Activated T-helper 1 cell treated with anti-CD3 and anti-CD28 coated beads, Interleukin-2, amount 50 U/mL, for 16 hours (primary cell): ENCODE measurements at places on chromosomes 5 and 9.
A peak's percentile ranks its signal among the peaks of the same experiment; 100 is the strongest.

DNA sequence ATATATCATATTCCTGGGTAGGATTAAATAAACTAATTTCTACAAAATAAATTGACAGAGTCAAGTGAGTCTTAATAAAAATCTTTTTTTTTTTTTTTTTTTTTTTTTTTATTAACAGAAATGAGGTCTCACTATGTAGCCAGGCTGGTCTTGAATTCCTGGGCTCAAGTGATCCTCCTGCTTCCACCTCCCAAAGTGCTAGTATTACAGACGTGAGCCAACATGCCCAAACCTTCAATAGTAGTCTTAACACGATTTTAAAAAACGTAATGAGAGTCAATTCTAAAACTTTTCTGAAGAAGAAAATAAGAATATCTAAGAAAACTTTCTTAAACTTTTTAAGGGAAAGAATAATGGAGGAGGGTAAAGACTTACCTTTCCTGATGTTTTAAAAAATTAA is 84.2 kb downstream of the YIPF5 start:
- no peak for DNase-seq

DNA sequence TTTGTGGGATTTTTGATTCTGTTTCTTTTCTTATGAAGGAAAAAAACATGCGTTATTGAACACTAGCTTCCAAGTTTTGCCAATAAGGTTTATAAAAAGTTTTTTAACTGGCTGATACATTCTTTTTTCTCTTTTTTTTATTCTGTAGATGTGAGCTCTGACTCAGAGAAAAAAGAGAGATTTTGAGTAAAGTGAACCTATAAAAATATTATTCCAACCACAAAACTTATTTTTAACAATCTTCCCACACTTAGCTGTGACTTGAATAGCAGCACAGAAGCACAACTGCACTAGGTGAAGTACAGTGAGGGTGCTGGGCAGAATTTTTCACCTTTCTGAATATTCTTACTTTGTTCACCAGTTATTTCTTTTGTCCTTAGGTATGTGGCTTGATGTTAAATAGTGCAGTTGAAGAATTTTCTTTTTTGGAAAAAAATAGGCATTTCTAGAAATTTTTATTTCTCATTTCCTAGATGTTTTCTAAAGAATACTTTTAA is 41.6 kb downstream of the CHSY3 start:
- DNase-seq = no peak

- DNase-seq = no peak
These were observed 332.7 kb downstream of the DIRAS2 start for GRCh38 chr9:90309809-90310520.

GRCh38 chr5:178297751-178298150 is 65.1 kb upstream of the PHYKPL start:
- no peak for DNase-seq

- no peak for DNase-seq
These were observed 166.8 kb downstream of the MELK start for GRCh38 chr9:36739373-36740116.

- peak; percentile 43 for DNase-seq
These were observed 25.0 kb upstream of the SPTLC1 start for GRCh38 chr9:92140074-92140753.

DNA sequence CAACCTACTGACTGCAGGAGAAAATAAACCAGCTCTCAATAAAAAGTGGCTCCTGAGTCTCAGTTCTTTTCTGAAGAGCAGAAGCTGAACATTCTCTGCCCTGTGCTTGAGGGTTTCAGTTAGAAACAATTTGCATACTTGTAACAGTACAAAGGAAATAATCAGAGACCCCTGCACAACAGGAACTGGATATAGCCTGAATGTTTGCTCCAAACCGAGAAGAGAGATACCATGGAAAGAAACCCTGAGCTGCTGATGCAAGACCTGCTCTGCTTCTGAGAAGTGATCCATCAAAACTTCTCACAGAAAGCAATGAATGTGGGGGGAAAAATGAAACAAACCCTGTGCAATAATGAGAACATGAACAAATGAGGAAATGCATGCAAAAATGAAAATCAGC is 592.9 kb downstream of the SEMA5A start:
- no peak for DNase-seq

- no peak for DNase-seq
These were observed 37.5 kb downstream of the ZCCHC7 start for GRCh38 chr9:37157726-37158377.

GRCh38 chr9:94511955-94512265 is 43.0 kb upstream of the PCAT7 start:
- no peak for DNase-seq

GRCh38 chr5:143642791-143643190 is 169.2 kb upstream of the HMHB1 start:
- no peak for DNase-seq

- no peak for DNase-seq
These were observed 1.7 kb downstream of the TLE1 start for GRCh38 chr9:81687521-81688261.

GRCh38 chr9:89935115-89935514 is 330.3 kb downstream of the GADD45G start:
- DNase-seq = no peak

DNA sequence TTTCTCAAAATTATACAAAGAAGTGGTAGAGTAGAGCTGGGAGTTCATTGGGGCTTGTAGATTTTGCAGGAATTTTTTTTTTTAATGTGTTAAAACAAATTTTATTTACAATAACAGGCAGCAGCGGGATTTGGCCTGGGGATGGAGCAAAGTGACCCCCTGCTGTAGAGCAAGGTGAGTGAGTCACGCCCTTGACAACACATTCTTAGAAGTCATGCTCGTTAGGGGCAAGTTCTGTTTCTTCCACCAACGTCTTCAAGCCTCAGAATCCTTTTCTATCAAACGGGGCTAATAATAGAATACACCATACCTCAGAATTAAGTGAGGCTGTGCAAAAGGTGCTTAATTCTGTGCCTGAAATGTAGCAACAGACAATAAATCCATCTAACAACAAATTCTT is 1.1 kb upstream of the ANKDD1B start:
- no peak for DNase-seq

DNA sequence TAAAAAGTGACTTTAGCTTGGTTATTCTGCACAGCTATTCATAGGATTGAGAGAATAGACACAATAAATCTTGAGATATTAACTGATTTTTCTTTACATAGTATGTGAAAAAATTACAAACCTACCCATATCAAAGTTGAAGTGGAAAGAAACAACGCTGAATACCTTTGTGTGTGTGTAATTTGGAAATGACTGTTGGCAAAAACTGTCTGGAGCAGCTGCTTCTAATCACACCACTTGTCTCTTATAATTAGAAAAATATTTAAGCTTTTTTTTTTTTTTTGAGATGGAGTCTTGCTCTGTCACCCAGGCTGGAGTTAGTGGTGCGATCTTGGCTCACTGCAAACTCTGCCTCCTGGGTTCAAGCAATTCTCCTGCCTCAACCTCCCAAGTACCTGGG is 110.8 kb upstream of the POC5 start:
- no peak for DNase-seq

- no peak for DNase-seq
These were observed 95.2 kb downstream of the APTX start for GRCh38 chr9:32906213-32906612.

DNA sequence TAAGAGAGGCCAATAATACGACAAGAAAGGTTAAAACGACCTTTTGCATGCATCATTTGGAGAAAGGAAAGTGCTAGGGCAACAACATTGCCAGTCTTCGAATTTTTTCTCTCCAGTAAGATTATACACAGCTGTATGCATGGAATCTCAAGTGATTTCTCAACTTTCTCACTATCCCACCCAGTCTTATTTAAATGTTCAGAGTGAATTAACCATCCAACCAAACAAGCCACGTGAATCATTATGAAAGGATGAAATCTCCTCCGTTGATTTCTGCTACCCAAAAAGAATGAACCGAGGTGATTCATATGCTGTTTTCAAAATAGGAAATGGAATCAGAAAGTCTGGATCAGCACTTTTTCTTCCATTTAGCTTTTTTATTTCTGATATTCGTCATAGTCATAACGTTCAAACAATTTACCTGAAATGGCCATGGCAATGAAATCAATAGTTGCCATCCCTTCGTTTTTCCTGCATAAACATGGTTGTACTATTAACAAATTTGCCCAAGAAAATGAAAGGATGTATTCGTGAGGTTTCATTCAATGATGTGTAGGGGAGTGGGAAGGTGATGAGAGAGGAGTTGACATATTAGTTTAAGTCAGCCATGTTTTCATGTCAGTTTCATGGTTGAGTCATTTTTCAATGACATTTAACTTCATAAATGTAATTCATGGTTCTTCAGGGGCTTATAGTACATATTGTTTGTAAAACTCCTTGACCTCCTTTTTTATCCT is 170.9 kb upstream of the WWC1 start:
- no peak for DNase-seq

GRCh38 chr5:122846051-122846550 is 688 bp downstream of the SNX24 start:
- no peak for DNase-seq

- no peak for DNase-seq
These were observed 24.3 kb downstream of the NUP214 start for GRCh38 chr9:131149688-131150053.

GRCh38 chr5:170587808-170588207 is 84.0 kb downstream of the KCNIP1 start:
- no peak for DNase-seq

DNA sequence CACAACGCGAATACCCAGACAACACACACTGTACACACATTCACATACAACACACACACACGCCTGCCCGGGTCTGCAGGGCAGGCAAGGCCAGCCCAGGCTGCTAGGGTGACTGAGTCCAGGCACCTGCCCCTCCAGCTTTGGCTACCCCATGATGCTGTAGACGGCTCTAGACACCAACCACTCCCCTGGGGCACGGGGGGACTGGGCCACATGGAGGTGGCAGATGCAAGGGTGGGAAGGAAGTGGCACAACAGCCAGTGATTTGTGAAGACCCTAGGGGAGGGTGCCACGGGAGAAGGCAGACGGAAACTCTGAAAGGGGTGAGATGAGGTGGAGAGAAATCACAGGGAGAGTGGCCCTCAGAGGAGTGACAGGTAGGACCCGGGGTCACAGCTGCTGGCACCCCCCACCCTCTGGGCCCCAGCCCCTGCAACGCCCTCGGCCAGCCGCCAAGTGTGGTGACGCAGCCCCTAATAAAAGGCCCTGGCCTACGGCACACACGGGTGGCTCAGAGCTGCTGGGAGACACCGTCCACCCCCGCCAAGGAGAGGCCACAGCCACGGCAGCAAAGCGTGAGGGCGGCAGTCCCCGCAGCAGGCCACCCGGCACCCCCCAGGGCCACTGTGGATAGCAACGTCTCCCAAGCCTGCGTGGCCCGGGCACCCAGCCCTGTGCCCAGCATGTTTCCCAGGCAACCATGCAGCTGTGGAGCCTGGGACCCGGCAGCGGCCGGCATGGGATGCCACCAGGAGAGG is 6.6 kb upstream of the CCDC187 start:
- DNase-seq = no peak

- DNase-seq = no peak
These were observed 16.8 kb upstream of the ACTBL2 start for GRCh38 chr5:57499262-57500050.

- DNase-seq = no peak
These were observed 311.9 kb upstream of the TLE4 start for GRCh38 chr9:79259858-79260257.

- no peak for DNase-seq
These were observed 3.4 kb downstream of the MATR3 start for GRCh38 chr5:139296862-139297326.

- no peak for DNase-seq
These were observed 30.1 kb upstream of the TENT2 start for GRCh38 chr5:79582186-79582585.

GRCh38 chr9:72579190-72579589 is 57.8 kb downstream of the TMC1 start:
- DNase-seq = no peak

DNA sequence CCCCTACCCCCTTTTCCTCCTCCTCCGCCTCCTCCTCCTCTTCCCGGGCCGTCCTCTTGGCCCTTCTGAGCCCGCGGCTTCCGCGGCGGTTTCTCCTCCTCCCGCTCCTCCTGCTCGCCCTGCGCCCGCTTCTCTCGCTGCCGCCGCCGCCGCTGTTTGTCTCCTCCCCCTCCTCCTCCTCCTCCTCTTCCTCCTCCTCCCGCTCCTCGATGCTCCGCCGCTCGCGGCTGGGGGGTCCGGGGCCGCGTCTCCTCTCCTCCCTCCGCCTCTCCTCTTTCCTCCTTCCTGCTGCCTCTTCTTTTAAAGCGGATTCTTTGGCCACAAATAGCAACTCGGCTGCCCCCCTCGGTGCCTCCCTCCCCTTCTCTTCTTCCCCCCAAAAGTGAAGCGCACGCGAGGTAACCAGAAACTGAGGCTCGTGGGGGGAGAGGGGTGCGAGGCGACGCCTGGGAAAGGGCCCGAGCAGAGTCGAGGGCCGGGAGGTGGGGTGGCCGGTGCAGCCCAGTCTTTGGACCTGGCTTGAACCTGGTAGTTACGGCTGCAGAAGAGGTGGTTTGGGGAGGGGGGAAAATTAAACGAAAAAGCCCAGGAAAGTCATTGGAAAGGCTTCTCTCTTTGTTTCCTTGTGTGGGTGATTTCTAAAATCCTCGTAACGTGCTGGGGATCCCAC is 1058.5 kb upstream of the DMAC1 start:
- DNase-seq = no peak

DNA sequence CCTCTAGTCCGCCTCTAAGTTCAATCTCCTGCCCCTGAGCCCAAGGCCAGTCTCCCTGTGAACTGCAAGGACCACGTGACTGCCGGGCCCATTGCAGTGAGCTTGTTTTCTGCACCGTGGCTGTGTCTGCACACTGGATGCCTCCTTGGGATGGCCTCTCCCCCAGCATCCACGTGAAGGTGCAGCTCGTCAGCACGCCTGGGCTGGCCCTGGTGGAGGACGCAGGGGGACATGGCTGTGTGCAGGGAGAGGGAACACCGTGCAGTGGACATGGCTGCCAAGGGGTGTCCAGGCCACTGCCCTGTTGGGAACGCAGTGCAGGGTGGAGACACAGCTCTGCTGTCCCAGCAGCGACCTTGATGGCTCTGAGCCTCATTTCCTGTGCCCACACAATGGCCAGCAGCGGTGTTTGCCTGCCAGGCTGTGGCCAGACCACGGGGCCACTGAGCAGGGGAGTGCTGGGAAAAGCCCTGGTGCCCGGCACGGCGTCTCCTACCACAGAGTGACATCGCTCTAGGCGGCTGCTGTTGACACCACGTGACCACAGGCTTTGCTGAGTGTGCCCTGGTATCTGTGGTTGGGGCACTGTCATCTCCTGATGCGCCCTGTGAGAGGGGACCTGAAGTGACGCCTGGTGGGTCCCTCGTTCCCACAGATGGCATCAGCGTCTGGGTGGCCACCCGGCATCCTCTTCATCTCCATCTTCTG is 26.9 kb upstream of the EXOC3 start:
- DNase-seq = no peak

- DNase-seq = no peak
These were observed 111.8 kb downstream of the LRRC70 start for GRCh38 chr5:62690421-62690820.
